ENCODE measurements at places on chromosomes 1 and 21.

DNA sequence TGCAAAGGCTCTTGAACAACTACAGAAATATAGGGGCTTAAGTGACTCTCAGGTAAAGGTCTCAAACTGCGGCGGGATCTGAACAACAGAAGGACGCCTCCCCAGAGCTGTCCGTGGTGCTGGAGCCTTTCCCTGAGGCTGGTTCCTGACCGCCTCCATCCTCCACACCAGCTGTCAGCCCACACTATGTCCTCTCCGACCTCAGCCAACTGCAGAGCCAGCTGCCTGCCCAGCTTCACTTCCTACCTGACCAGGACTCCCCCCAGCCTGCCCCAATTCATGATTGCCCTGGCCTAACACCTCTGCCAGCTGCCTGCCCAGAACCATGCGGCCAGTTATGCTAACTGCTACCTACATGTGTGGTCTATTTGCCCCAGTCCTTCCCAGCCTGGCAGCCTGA lies 63.6 kb upstream of the ZC3H12A start:
- DNase-seq = peak; percentile 39

DNA sequence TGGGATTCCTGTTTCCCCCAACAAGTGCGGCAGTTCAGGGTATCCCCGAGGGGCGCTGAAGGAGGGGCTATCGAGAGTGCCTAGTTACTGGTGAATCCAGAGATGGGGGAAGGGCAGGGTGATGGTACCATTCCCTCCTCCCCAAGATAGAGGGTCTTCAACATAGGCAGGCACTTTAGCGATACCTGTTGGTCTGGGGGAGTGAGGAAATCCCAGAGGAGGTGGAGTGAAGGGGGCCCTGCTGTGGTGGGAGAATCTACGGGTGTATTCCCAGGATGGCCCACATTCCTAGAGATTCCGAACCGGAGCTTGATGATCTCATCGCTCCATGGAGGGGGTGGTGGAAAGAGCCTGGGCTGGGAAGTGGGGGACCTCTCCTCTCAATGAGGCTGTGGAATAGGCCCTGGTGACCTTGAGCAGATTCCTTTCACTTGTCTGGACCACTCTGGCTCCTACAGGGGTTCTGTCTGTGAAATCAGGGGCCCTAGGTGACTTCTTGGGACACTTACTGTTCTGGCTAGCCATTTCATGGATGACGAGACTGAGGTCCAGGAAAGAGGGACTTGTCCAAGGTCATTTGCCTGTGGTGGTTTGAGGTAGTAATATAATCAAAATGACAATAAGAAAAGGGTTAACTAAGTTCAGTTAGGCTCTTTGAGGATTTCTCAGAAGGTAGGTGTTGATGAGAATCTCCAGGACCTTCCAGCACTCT lies 52.7 kb upstream of the SYNC start:
- DNase-seq = no peak

DNA sequence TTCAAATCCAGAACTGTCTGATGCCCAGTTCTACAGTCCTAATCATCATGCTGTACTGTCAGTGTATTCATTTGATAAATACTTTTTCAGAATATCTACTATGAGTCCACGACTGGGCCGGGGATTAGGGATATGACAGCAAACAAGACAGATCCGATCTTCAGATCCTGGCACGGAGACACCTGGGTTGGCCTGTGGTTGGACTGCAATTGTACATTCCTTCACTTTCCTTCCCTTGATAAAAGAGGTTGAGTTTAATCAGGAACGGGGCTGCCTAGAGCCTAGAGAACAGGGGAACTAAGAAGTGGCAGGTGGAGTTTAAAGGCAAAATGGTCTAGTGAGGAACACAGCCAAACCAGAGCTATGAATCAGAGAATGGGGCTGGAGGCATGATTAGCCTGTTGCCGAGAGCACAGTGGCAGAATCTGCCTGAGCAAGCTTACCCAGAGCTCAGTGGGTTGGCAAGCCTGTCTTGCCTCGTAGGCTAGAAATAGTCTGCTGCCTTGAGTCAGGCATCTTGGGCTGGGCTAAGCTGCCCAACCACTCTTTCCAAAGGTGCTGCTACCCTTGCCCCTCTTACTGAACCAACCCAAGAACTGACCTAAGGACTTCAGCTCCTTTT lies 38.1 kb upstream of the PTCH2 start:
- DNase-seq = no peak

DNA sequence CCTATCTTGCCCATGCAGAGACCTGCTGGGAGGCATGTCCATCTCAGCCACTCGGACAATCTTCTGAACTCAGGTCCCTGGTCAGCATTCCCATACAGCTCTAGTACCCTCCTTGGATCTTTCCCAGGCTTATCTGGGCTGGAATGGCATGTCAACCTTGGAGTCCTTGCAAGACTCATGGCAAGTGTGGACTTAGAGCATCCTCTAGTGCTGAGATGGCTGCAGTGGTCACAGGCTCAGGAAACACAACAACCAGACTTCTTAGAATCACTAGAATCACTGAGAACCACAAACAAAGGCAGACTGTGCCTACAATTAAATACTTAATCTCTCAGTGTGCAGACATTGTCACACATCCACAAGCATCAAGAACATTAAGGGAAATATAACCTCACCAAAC lies 73.1 kb upstream of the TSHB start:
- peak; percentile 0 for DNase-seq

DNA sequence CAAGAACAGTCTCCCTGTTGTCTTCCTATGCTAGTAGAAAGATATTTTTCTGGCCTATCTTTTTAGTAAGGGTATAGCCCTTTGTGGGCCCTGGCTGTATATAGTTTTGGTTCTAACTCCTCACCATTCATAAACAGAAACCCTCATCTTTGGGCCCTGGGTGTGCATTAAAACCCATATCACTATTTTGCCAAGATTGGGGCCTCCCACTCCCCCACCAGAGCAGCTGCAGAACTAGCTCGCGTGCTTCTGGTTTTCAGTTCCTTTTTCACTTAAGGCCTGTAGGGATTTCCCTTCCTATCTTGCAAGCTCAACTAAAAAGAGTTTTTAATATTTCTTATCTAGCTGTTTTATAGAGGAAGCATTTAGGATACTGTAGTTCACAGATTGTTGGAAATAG lies 106.4 kb downstream of the RGL1 start:
- no peak for DNase-seq

DNA sequence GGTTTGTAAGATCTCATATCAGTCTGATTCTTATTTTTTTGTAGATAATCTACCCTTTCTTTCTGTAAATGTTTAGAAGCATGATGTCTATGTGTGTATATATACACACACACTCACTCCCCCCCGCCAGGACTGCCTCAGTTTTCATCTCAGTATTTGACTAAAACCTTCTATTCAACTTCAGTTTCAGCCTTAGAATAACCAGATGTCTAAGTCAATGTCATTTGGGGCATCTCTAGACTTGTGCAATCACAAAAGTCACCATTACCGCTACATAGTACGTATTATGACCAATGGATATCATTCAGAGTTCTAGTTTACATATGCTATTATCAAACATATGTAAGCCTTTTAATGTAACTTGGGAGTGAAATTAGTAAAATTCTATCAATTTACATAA lies 53.3 kb upstream of the BOLA1 start:
- DNase-seq = no peak

GRCh38 chr1:168892931-168893330 lies 163.9 kb upstream of the DPT start:
- no peak for DNase-seq

- no peak for DNase-seq
Observed at GRCh38 chr1:30705698-30706097, 17.7 kb downstream of the MATN1 start.

GRCh38 chr21:27555996-27556395 lies 589.1 kb upstream of the ADAMTS5 start:
- no peak for DNase-seq

DNA sequence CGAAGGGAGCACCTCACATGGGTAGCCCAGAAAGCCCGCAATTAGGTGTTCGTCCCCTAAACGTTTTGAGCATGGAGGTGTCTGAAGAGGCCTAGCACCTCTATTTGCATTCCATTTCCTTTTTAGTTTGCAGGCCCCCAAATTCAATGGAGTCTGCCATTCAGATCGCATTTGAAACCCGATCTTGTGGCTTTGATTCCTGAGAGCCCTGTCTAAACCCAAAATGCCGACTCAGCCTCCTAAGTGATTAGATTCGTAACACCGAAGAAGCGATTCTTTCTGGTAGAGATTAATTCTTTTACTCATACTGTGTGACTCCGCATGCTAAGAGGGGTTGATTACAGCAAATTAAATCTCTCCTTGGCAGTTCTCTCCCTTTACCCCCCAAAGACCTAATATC lies 415.2 kb upstream of the KAZN start:
- DNase-seq = no peak

GRCh38 chr1:154770897-154771594 lies 99.0 kb downstream of the KCNN3 start:
- DNase-seq = no peak

DNA sequence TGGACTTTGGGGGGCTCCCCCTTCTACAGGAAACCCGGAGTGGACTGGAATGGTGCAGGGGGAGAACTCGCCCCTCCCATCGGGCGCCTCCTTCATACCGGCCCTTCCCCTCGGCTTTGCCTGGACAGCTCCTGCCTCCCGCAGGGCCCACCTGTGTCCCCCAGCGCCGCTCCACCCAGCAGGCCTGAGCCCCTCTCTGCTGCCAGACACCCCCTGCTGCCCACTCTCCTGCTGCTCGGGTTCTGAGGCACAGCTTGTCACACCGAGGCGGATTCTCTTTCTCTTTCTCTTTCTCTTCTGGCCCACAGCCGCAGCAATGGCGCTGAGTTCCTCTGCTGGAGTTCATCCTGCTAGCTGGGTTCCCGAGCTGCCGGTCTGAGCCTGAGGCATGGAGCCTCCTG lies at the start of gene TNFRSF14:
Gene TNFRSF14, plus strand, starts transcription at position 95 of the 401 bp plus-strand sequence. Its CDS starts 294 bp downstream, at position 389.
- peak; percentile 54 for DNase-seq

- DNase-seq = no peak
Observed at GRCh38 chr1:75208862-75209261, 74.7 kb downstream of the LHX8 start.

GRCh38 chr1:209850342-209850979 lies 22.7 kb downstream of the UTP25 start:
- no peak for DNase-seq

DNA sequence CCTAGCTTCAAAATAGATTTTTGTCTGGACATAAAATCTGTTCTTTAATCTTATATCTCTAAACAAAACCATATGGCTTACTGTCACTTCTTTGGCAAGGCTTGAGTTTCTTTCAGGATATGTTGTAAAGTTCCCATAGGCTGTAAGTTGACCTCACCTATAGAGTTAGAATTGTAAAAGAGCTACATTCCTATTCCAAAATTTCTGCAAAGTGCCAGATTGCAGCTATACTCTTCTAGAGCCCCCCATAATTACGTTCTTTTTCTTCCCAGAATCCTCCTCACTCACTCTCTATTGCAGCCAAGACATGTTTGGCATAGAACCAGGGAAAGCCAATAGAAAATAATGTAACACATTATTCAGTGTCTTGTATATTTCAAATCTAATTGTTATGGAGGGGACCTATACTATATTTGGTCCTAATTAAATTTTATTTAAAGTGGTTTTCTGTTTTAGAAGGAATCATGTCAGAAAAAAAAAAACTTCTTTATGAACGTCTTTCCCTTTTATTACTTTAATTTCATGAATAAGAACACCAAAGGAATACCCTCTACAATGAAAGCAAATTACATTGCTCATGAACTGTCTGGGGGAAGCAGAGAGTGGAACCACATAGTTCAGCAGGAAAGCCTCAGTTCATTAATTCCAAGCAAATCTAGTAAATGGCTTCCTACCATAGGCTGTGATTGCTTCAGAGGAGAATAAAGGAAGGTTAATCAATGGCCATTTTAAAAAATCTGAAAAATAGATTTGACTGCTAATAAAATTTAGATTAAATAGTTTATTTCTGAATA lies 22.3 kb downstream of the CTTNBP2NL start:
- no peak for DNase-seq

DNA sequence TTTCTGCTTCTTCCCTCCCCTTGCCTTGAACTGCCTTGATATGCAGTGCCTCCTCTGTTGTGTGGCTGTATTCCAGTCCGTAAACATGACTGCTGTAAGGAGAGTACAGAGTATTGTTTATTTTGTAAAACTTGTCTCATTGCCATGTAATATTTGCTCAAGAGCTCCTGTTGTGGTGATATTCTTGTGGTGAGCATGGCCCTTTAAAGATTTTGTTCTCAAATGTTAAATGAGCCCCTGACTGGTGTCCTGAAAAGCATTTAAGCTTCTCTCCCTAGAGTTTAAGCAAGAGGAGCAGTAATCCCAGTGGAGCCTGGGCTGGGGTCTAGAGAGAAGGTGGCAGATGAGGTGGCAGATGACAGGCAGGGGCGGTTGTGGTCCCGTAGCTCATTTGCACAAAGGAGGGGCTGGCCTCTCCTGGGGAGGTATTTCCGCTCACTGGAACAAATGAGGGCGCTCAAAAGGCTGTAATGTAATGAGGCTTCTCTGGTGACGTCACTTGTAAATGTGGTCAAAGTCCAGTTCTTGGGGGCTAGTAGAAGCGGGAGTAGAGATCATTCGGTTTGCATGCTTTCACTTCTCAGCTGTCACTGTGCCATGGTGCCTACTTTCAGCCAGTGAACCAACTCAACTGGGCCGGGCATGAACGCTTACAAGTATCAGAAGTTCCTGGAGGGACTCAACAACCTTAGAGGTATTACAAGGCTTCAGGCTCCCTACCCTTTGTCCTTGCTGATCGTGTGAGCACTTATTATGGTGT lies 46.0 kb upstream of the MACF1 start:
- DNase-seq = no peak

DNA sequence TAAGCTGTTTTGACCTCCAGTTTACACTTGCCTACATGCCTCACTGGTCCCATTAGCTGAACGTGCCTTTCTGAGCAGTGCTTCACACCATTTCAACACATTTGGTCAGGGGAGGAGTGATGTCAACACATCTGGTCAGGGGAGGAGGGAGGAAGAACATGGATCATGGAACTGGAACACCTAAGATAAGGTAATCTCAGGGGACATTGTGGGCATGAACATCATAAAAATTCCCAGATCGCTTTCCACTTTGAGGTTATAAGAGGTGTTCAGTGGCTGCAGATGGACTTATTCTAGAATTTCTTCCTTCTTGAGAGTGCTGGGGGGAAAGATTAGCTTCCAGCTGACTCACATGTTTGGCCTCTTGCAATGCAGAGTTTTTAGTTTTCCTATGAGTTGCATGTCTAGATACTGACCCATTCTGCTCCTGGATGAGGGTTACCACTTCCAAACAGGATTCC lies 2.0 kb downstream of the QSOX1 start:
- no peak for DNase-seq

GRCh38 chr1:167114725-167115124 lies 20.9 kb downstream of the STYXL2 start:
- DNase-seq = no peak

DNA sequence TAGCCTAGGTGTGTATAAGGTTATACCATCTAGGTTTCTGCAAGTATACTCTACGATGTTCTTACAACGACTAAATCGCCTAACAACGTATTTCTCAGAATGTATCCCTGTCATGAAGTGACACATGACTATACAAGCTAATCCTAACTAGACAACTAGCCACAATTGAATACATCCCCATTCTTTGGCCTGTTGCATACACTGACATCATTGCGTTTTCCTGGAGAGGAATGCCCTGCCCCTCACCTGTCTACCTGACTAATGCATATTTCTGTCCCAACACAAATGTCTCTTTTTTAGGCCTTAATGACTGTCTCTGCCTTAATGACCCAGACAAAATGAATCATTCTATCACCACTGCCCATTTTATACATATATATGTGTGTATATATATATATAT lies 8.5 kb upstream of the NFIA start:
- no peak for DNase-seq

All from dermis microvascular lymphatic vessel endothelial cell (primary cell).